Hepatocyte (in vitro differentiated cells): ENCODE measurements at places on chromosomes 2 and 18. TPM values are rescaled to one million over a fixed set of nuclear protein-coding genes. Genes with fewer than 3 reads are reported as not detected.

DNA sequence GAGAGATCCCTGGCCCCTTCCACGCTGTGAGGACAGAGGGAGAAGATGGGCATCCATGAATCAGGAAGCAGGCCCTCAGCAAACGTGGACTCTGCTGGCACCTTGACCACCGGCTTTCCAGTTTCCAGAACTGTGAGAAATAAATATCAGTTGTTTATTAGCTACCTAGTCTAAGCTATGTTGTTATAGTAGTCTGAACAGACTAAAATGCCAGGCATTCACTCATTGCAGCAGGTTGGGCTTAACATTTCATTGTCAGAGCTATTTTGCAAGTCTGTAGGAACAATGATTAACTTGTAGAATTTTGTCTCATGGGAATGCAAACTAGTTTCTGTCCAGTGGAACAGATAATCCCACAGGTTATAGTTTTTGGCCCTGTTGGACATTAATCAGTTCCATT is 24.8 kb upstream of the TBC1D8 start:
- no peak for DNase-seq

- no peak for DNase-seq
Observed at GRCh38 chr2:120933693-120934573, 198.3 kb downstream of the GLI2 start.

DNA sequence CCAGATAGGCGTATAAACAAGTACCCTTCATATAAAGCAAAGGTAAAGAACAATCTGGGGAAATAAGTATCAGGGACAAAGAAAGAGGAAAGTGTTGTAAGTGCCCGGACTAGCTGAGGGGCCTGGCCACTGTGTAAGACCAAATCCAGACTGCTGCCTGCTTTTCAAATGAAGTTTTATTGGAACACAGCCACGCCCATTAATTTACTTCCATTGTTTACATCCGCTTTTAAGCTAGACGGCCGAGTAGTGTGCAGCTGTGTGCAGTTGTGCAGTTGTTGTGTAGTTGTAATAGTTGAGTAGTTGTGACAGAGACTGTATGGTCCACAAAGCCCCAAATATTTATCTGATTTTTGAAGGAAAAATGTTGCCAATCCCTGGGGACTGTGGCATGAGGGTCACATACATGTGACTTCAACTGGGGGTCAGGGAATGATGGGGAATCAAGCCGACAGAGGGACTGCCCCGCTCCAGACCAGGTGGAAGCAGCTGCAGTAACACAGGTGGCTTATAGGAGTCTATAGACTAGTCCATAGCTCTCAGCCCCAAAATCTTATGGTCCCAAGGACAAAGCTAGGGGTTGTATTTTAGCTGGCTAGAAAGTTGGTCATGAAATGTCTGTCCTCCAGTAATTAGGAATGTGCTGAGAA is 30.0 kb downstream of the FHL2 start:
- no peak for DNase-seq

Gene SAG
- total RNA-seq, result 0.47 TPM in 1 of 2 replicates, not detected in the other

DNA sequence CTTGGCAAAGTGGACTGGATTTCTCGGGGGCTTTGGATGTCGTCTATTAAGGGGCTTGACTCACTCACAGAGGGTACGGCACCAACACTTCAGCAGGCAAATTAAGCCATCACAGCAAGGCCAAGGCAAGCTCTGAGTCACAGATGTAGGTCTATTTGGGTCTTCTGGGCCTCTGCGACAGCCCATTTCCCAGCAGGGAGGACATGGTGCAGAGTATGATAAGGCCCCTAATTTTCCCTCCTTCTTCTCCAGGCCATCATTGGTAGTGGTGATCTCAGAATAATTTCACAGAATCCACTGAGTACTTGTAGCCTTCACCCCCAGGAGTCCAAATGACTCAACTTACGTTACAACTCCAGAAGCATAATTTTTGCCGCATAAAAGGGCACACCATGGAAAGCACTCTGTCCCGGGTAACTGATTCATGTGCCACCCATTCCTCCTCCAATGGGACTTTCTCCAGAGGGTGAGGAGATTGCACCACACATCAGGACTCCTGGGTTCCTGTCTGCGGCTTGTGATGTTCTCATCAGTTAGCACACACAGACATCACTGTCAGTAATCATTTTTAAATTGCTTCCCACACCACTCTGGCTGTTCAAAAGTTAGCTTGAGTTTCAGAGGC is 164.9 kb downstream of the TXNL1 start:
- DNase-seq, result no peak

DNA sequence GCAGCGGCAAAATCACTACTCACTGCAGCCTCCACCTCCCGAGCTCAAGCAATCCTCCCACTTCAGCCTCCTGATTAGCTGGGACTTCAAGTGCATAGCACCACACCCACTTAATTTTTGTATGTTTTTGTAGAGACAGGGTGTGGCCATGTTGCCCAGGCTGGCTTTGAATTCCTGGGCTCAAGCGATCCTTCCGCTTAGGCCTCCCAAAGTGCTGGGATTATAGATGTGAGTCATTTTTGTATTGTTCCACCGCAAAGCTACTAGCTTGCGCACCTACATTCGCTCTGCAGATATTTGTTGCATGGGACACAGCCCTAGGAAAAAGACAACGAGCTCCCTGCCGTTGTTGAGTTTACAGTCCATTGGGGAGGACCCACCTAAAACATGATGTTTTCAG is 173.5 kb upstream of the AGAP1 start:
- DNase-seq, result no peak

GRCh38 chr2:233832869-233833311 is 21.4 kb downstream of the HJURP start:
- peak; percentile 65 for DNase-seq

GRCh38 chr2:183530333-183530901 is 406.2 kb downstream of the NUP35 start:
- no peak for DNase-seq

DNA sequence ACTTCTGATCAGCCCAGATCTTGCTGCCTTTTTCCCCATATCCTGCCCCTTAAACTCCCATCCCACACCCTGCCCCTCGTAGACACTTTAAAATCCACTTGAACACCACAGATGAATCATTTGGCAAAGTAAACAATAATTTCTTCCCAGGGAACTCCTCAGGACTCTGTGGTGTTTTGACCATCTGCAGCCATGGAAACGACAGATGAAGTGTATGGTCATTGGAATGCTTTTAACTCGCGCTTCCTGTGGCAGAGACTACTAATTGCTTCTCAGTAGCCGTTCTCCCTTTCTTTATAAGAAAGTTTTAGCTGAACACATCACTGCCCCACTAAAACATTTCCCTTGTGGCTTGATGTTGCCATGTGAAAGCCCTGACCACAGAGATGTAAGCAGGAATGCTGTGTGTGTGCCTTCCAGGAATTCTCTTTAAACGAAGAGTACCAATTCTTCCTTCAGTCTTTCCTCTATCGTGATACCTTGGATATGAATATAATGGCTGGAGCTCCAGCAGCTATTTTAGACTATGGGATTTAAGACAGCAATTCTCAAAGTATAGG is 92.7 kb upstream of the PARD3B start:
- peak; percentile 77 for DNase-seq

DNA sequence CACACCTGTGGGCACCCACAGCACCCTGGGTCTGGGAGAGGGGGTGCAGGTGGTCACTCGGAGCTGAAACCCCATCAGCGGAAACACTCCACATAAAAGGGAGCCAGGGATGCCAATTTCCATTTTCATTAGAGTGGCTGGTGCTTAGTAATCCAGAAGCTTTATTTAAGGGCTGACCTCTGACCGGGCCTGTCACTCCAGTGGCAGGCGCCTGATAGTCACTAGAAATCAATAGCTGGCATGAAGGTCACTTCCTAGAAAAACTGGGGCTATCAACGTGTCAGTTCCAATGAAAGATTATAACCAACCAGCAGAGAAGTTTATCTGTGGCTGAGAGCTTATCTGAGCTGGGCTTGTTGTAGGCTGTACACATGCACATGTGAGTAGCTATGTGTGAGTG is 333.7 kb upstream of the SKOR2 start:
- DNase-seq, result no peak

Gene UGGT1
- 38.8 and 49.7 TPM in 2 replicates for total RNA-seq

DNA sequence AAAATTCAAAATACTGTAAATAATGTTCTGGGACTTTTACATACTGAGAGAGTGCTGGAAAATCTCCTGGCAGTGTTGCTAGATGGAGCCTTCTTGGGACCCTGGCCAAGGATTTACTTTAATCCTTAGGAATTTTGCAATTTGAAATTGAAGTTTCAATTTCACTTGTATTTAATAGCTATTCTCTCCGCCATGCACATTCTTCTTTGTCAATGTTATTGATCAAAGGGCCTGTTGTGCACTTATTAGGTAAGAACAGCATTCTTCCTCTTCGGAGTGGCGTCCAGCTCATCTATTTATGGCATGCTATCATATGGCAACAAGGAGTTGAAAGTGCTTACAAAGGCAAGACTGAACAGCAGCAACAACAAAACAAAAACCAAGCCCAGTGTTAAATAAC is 40.1 kb upstream of the SOS1 start:
- no peak for DNase-seq

- no peak for DNase-seq
Observed at GRCh38 chr2:8217468-8218030, 464.3 kb upstream of the ID2 start.

DNA sequence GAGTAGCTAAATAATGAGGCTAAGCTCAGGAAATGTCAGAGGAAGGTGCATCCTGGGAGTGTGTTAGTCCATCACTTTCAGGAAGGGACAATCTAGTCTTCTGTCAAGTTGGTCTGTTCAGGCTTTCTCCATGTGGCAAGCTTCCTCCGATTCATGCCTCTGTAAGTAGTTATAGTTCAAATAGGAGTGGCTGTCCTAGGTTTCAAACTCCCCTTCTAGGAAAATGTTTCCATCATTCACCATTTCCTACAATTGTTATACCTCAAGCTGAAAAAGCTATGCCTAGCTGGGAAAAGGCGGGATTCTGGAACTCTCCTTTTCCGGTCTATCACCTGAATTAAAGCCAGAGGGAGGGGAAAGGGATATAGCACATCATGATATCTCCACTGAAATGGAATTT is 287.7 kb upstream of the ZSWIM2 start:
- DNase-seq, result no peak

DNA sequence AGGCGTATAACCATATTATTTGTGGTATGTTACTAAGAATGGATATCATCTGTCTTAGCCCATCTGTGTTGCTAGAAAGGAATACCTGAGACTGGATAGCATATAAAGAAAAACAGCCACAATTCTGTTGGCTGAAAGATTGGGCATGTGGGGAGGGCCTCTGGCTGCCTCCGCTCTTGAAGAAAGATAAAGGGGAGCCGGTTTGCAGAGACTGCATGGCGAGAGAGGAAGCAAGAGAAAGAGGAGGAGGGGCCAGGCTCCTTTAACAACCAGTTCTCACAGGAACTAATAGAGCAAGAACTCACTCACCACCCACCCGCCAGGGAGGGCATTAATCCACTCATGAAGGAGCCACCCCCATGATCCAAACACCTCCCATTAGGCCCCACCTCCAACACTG is 29.2 kb upstream of the UXS1 start:
- no peak for DNase-seq

DNA sequence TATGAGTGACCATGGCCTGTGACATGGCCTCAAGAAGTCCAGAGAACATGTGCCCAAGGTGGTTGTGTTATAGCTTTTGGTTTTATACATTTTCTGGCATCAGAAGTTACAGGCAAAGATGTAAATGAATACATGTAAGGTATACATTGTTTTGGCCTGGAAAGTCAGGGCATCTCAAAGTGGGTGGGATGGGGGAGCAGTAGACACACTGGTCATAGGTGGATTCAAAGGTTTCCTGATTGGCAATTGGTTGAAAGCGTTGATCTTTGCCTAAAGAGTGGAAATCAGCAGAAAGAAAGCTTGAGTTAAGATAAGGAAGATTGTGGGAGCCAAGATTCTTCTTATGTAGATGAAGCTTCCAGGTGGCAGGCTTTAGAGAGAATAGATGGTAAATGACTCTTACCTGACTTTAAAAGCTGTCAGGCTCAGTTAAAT is 62.1 kb upstream of the DYNAP start:
- no peak for DNase-seq

Gene FSHR
- 0.20 and 0.68 TPM in 2 replicates for total RNA-seq

DNA sequence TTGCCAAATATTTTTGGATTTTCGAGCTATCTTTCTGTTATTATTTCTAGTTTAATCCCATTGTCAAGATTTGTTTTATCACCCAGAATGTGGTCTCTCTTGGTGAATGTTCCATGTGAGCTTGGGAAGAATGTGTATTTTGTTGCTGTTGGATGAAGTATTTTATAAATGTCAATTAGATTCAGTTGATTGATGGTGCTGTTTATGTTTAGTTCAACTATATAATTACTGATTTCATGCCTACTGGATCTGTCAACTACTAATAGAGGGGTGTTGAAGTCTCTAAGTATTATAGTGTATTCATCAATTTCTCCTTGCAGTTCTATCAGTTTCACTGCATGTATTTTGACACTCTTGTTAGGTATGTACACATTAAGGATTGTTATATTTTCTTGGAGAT is 34.7 kb upstream of the RMND5A start:
- DNase-seq, result no peak

- DNase-seq, result no peak
Observed at GRCh38 chr2:141068053-141068682, 1062.6 kb downstream of the LRP1B start.

DNA sequence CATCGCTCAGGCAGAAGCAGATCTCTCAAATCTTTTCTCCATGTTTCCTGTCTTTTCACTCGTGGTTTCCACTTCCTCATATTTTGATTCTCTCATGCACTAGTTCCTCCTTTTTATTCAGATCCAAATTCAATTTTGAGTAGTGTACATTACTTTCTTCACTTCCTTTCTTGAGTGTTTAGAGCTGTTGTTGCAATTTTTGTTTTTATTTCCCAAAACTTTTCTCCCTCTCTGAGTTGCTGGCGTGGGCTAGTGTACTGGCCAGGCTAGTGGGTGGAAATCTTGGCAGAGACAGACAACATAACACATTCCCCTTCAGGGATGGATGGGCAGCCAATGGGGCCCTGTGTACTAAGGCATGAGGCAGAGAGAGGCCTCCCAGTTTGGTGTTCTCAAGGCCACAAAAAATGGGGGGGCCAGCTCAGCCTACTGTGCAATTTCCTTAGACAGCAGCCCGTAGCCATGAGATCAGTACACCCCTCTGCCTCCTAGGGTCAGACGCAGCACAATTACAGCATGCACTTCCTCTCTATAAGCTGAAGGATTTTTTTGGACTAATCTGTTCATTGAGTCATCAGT is 145.1 kb upstream of the PID1 start:
- no peak for DNase-seq

DNA sequence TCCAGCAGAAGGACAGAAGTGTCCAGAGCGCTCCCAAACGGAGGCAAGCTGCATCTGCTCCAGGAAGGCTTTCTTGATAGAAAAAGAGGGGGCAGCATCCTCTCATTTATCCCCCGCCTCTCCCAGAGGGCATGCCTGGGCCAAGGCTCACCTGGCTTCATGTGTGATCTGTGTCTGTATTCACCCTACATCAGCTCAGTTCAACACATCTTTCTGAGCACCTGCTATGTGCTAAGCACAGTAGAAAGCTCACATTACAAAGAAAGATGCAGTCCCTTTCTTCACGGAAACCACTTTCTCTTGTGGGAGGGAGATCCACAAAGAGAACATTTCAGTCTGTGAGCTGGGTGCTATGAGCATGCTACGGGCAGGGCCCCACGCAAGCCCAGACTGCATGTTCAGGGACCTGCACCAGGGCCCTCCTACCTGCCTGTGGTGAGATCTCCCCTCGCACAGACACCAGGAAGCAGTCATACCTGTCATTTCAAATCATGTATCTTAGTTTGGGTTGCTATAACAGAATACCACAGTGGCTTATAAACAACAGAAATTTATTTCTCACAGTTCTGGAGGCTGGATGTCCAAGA is 90.7 kb downstream of the PDCL3 start:
- no peak for DNase-seq

Gene UGT1A10
- total RNA-seq, result not detected in 2 replicates

Gene CDCA7
- total RNA-seq, result 8.7 and 11.4 TPM in 2 replicates

GRCh38 chr2:117771969-117772630 is 42.4 kb upstream of the DDX18 start:
- peak; percentile 63 for DNase-seq

Gene CNGA3
- total RNA-seq, result 0.04 and 0.13 TPM in 2 replicates
